ENCODE measurements at places on chromosomes 11 and 22. TPM values are rescaled to one million over a fixed set of nuclear protein-coding genes. Genes with fewer than 3 reads are reported as not detected.
A peak's percentile ranks its signal among the peaks of the same experiment; 100 is the strongest.

DNA sequence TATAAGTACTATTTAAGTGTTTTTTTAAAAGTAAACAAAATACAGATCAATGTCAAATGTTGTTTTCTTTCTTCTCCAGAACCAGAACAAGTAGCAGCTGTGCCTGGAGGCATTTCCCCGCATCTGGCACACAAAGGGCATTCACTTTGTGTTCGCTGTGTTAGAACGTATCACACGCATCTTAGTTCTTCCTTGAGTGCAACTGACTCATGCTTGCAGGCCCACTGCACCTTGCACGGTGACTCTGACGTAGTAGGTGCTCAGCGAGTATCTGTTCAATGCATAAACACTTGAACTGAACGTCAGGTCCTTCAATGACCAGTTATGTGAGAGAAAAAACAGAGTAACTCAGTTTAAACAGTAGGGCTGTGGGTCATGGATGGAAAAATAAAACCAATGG, 3.5 kb downstream of the IFT27 start:
- DNase-seq, result no peak

The OR4A16 gene
- not detected for total RNA-seq

DNA sequence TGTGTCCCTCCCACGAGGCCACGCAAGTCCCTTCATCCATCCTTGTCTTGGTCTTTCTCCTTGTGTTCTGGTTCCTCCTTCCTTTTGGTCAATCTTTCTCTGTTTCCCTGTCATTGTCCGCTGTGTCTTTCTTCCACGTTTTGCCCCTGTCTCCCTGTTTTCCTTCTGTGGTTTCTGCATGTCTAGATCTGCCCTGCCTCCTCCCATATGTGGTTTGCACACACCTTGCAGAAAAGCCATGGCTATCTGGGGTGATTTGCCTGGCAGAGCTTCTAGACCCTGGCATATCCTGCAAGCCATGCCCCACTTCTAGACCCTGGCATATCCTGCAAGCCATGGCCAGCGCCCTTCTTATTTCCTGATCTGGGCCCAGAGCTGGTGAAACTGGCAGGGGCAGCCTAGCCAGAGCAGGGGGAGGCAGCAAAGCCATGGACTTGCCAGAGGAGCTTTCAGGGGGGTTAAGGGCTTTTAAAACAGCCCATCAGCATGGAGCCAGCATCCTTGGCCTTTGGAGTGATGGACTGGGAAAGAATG, 131.6 kb upstream of the NECTIN1 start:
- DNase-seq, result no peak

The TTC38 gene
- 31.5 TPM for total RNA-seq

The ART1 gene
- total RNA-seq, result 2.7 TPM

GRCh38 chr22:27107824-27108223, 450.4 kb downstream of the MIAT start:
- peak; percentile 96 for DNase-seq

All from myocyte (in vitro differentiated cells).